Activated naive CD4-positive, alpha-beta T cell (primary cell): ENCODE measurements at places on chromosomes 5 and 9.

GRCh38 chr9:93254806-93255493, 71.0 kb downstream of the WNK2 start:
- no peak for DNase-seq

- DNase-seq: no peak
Measured at GRCh38 chr9:128275198-128276007, at the start of gene GOLGA2. GOLGA2 (minus strand) TSS chr9:128276007; CDS start chr9:128275976, 31 bp downstream.

- DNase-seq: no peak
Measured at GRCh38 chr9:72872718-72873117, 80.1 kb downstream of the ALDH1A1 start.

DNA sequence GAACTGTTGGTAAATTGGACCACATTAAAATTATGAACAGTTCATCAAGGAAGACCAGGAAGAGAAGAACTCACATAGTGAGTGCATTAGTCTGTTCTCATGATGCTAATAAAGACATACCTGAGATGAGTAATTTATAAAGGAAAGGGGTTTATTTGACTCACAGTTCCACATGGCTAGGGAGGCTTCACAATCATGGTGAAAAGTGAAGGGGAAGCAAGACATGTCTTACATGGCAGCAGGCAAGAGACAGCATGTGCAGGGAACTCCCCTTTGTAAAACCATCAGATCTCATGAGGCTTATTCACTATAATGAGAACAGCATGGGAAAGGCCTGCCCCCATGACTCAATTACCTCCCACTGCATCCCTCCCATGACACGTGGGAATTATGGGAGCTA, 135.9 kb upstream of the MAN2A1 start:
- no peak for DNase-seq

GRCh38 chr9:3900673-3901318, 375.0 kb upstream of the RFX3 start:
- no peak for DNase-seq

DNA sequence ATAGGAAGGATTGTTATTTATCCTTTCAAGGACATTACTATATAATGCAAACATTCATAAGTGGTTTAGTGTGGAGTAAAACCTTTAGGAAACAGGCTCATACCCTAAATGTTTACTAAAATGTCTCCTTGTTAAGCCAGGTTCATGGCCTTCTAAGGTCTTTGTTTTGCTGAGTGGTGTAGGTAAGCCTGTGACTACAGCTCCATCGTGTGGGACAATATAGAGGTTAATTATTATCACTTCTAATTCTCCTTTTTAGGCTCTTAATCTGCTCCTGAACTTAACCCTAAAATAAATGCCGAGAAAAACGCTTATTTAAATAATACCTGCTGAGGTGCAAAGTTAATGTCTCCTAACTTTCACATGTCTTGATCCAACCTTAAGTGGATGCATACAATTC, 43.8 kb downstream of the SPINK5 start:
- no peak for DNase-seq

DNA sequence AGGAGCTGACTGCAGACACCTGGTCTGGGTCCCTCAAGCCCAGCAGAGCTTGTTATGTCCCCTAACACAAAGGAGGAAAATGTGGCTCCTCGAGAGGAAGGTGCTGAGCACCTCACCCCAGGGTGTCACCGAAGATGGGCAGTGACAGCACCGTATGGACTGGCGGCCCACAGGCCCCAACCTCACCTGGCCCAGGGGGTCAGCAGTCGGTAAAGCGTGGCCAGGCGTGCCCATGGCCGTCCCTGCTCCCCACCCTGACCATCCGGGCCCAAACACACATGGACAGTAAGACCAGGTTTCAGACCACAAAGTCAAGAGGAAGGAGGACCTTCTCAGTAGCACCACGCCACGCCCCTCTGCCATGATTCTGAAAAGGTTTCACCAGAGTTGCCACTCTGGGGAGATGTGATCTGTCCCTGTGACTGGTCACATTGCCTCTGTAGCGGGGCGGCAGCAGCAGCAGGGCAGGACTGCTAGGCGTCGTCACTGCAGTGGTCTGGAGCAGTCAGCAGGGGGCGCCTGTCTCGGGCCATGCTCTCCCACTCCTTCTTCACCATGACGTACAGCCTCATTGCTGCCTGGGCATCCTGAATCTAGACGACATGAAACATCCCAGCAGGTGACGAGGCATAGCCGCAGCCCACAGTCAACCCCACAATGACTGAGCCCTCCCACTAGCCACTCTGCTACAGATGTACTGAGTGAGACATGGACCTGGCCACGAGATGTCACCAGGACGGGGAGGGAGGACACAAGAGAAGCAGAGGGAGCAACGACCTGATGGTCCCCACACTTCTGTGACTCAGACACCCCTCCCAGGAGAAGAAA, 11.1 kb downstream of the REXO4 start:
- peak; percentile 61 for DNase-seq

- no peak for DNase-seq
Measured at GRCh38 chr5:4405614-4406219, 734.4 kb upstream of the ADAMTS16 start.

- no peak for DNase-seq
Measured at GRCh38 chr9:133457233-133457632, 2.5 kb upstream of the CACFD1 start.

- DNase-seq: no peak
Measured at GRCh38 chr5:159241946-159242552, 21.0 kb upstream of the UBLCP1 start.

- DNase-seq: no peak
Measured at GRCh38 chr5:175900157-175900556, 28.8 kb downstream of the CPLX2 start.

DNA sequence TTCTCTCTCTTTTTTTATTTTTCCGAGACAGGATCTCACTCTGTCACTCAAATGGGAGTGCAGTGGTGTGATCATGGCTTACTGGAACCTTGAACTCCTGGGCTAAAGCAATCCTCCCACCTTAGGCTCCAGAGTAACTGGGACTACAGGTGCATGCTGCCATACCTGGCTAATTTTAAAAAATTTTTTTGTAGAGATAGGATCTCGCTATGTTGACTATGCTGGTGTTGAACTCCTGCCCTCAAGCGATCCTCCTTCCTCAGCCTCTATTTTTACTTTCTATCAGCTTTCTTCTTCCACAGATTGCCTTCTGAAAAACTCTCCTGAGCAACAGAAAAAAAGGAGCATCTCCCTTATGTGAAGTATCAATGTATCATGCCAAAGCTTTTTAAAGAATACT, 14.1 kb upstream of the ERBIN start:
- no peak for DNase-seq

DNA sequence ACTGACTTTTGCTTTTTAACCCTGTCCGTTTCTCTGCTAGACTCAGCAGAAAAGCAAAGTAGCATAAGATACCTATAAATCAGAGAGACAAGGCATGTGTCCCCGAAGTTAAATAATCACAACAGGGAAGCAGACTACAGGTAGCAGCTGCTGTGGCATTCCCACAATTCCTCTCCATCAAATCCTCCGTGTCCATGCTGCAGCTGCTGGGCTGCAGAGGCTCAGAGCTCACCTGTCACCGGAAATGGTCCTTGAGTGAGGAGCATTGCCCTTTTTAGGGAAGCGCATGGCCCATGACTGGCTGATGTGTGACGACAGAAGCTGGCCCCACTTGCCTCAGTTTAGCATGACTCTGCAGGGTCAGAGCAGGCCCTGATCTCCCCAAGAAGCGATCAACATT, 125.0 kb downstream of the MSX2 start:
- no peak for DNase-seq
